Amniotic stem cell (primary cell): ENCODE measurements at places on chromosomes 11 and 22.

DNA sequence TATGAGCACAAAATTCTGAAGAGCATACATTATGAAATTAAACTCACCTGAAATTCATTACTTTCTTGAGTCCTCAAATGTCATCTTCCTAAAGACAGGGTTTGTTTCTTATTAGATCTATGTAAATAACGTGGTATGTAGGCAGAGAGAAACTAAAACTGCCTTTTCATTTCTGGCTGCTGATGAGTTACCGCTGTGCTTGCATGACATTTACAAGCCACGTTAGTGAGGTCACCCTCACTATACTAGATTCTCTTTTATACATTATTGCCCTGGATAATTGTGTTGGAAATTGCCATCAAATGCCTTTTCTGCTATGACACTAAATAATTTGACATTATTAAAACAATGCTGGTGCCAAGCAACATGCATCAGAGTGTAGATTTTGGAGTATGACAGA lies 748.3 kb upstream of the ANO3 start:
- DNase-seq, result no peak

GRCh38 chr11:77501758-77502157 lies 27.9 kb upstream of the PAK1 start:
- no peak for DNase-seq

- DNase-seq, result no peak
Observed at GRCh38 chr11:34653031-34653430, 32.1 kb downstream of the EHF start.

DNA sequence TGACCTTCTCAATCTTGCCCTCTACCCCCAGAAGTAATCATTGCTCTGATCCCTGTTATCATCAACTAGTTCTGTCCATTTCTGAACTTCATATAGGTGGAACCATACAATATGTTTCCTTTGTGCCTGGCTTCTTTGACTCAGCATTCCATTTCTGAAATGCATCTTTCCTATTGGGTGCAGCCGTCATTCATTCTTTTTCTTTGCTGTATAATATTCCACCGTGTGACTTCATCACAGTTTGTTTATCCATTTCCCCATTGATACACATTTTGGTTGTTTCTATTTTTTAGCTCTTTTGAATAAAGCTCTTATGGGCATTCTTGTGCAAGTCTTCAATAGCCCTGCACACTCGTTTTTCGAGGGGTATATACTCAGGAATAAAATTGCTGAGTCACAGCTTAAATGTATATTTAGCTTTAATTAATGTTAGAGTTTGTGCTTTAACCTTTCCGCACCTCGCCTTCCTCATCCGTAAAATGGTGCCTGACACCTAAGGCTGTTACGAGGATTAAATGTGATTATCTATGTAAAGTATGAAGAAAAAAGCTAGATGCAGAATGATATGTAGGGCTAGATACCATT lies 491.6 kb downstream of the MIAT start:
- no peak for DNase-seq

GRCh38 chr11:102177974-102178631 lies 67.9 kb downstream of the YAP1 start:
- DNase-seq, result peak; percentile 79

DNA sequence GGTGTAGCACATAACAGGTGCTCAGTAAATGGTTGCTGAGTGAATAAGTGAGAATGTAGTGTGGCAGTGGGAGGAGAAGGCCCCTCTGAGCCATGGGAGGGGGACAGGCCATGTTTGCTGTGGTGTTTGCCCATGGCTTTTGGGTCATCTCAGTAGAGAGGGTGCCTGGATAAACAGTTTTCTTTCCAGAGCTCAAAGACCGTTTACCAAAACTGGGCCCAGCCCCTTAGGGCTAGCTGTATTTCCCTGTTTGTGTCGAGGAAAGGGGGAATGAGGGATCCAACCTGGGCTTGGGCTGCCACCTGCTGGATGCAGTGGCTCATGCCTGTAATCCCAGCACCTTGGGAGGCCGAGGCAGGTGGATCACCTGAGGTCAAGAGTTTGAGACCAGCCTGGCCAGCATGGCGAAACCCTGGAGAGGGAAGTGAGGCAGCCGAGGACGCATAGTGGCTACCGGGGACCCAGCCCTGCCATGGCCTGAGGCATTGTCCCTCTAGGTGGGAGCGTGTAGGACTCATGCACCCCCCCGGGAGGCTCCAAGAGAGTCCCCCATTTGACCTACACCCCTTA lies 8.7 kb upstream of the LTO1 start:
- DNase-seq, result no peak

DNA sequence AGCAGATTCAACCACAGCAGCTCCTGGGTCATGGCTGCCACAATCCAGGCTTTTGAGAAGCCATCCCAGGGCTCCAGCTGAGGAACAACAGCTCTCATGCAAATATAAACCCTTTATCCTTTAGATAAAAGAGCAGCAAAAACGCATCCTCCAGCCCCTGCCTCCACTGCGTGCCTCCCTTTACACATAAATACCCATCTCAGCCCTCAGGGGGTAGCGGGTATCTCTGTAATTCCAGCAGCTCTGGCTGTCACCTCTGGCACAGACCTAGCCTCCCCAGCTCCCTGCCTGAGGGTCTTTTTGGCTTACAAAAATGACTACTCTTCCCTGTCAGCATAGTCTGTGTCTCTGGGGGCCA lies 21.6 kb downstream of the LMO1 start:
- no peak for DNase-seq

DNA sequence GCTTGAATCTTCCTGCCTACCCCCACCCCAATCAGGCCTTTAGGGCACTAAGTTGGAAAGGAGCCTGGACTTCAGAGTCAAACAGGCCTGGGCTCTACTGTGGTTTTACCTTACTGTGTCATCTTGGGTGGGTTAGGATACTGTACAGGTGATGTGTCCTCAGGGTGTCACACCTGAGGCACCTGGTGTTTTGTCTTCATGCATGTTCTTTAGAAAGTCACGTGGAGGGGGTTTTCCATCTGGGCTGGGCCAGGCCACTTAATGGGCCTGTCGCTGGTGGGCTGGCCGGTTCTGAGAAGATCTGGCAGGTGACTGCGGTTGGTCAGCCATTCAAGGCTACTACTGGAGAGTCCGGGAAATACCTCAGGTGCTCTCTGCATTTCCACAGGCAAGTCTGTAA lies 92.6 kb downstream of the SWAP70 start:
- no peak for DNase-seq

- no peak for DNase-seq
Observed at GRCh38 chr11:2540992-2541680, 96.3 kb downstream of the KCNQ1 start.
